Calu3 (cell line): ENCODE measurements at places on chromosomes 5 and 9.

GRCh38 chr9:21679432-21679831, 123.0 kb upstream of the MTAP start:
- H3K4me1 ChIP-seq, result peaks cover 25% of the 10 kb centered on the region
- DNase-seq, result no peak
- H3K27ac ChIP-seq, result peak overlapping the region; percentile 81
- no peaks in the 10 kb centered on the region for H3K27me3 ChIP-seq
- H3K4me3 ChIP-seq, result no peak overlapping the region

GRCh38 chr5:58972301-58972700, 389.4 kb downstream of the RAB3C start:
- no peak overlapping the region for H3K4me3 ChIP-seq
- DNase-seq, result no peak
- no peaks in the 10 kb centered on the region for H3K36me3 ChIP-seq
- H3K27ac ChIP-seq, result no peak overlapping the region
- no peaks in the 10 kb centered on the region for H3K27me3 ChIP-seq

DNA sequence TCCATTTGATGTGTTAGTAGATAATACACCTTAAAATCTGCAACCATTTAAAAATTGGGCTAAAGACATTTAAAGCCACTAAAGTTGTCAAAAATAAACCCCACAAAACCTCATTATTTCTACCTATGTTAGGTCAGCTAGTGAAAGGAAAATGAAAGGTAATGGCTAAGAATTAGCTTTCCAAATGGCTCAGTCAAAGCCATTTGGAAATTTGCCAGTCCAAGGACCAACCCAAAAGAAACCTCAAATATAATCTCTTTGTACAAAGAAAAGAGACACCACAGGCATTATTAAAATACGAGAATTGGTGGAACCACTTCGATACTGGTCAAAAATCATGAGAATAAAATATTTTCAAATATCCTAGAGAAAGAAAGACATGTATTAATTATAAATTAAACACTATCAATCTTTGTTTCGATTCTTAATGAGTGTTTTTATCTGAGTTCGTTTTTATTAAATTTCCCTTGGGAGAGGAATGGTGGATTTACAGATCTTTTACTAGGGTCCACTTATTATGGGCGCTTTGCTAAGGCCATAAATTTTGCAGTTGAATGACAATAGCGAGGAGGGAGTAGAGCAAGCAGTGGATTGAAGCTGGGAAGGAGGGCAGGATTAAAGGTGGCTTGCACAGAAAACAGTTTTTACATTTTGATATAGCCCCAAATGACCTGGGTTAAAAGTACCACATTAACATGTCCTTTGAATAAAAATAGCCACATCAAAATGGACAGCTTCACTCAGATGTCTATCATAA, 116.8 kb upstream of the SHB start:
- no peaks in the 10 kb centered on the region for H3K4me1 ChIP-seq
- no peaks in the 10 kb centered on the region for H3K27me3 ChIP-seq
- no peak overlapping the region for H3K27ac ChIP-seq
- no peaks in the 10 kb centered on the region for H3K36me3 ChIP-seq
- no peak for DNase-seq

- no peak for DNase-seq
- peaks cover 17% of the 10 kb centered on the region for H3K4me1 ChIP-seq
- H3K4me3 ChIP-seq, result no peak overlapping the region
- H3K27me3 ChIP-seq, result no peaks in the 10 kb centered on the region
Measured at GRCh38 chr9:111900151-111900857, 3.7 kb downstream of the UGCG start.

GRCh38 chr5:102789469-102789868, 34.4 kb downstream of the PAM start:
- no peak overlapping the region for H3K27ac ChIP-seq
- H3K4me3 ChIP-seq, result no peak overlapping the region
- no peaks in the 10 kb centered on the region for H3K36me3 ChIP-seq
